Stimulated activated CD4-positive, alpha-beta T cell treated with anti-CD3 and anti-CD28 coated beads, Interleukin-4, amount 100 ng/mL, for 24 hours (primary cell): ENCODE measurements at places on chromosomes 7 and 10.
A peak's percentile ranks its signal among the peaks of the same experiment; 100 is the strongest.

GRCh38 chr7:1644341-1645070, 25.6 kb upstream of the ELFN1 start:
- DNase-seq = no peak

- no peak for DNase-seq
Observed at GRCh38 chr7:114130866-114131265, 212.1 kb upstream of the PPP1R3A start.

- DNase-seq = no peak
Observed at GRCh38 chr10:69837261-69837660, 35.6 kb downstream of the COL13A1 start.

DNA sequence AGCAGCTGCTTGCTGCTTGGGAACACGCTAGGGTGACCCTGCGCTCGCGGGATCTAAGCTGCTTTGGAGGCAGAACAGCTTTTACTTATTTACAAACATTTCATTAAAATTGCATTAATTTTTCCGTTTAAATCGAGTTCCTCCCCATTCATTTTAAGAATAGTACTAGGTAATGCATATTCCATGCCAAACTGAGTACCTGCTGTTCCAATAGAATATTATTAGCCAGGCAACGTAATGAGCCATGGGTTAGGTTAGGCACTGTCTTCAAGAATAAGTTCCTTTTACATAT, 860 bp downstream of the EXOC6 start:
- no peak for DNase-seq

DNA sequence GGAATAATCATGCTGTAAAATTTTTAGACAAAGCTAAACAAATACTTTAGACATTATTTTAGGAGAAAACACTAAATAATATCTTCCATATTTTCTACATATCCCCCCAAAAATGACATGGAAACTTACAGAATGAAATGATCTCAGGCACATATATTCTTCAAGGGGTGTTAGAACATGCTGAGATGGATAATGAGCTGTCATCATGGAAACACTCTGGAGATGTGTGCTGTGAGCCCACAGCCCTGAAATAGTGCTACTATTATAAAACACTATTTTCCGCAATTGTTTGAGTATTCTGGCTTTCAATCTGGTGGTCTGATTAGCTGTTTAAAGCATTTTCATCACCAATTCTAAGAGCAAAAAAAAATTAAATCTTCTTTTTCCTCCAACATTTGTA, 385.7 kb downstream of the PHTF2 start:
- no peak for DNase-seq

- no peak for DNase-seq
Observed at GRCh38 chr10:114173603-114173920, 441 bp downstream of the CCDC186 start.

GRCh38 chr7:35777121-35777520, 23.7 kb upstream of the SEPTIN7 start:
- no peak for DNase-seq

- DNase-seq = no peak
Observed at GRCh38 chr7:83452256-83452655, 196.7 kb downstream of the SEMA3E start.

DNA sequence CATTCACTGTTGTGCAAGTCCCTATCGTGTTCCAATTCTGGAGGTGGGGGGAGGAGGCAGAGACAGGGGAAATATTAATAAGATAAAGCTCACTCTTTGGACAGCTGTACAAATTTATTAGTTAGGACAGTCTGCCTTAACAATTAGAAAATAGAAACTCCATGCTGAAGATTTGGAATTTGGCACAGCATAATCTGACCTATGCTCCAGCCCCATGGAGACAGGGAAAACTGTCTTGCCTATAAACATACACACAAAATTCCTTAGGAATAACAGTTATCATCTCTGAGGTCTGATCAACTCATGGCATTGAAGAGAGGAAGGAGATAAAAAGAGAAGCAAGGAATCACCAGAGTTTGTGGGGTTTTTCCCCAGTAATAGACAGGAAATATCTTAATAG, 335.4 kb upstream of the MEOX2 start:
- DNase-seq = no peak

DNA sequence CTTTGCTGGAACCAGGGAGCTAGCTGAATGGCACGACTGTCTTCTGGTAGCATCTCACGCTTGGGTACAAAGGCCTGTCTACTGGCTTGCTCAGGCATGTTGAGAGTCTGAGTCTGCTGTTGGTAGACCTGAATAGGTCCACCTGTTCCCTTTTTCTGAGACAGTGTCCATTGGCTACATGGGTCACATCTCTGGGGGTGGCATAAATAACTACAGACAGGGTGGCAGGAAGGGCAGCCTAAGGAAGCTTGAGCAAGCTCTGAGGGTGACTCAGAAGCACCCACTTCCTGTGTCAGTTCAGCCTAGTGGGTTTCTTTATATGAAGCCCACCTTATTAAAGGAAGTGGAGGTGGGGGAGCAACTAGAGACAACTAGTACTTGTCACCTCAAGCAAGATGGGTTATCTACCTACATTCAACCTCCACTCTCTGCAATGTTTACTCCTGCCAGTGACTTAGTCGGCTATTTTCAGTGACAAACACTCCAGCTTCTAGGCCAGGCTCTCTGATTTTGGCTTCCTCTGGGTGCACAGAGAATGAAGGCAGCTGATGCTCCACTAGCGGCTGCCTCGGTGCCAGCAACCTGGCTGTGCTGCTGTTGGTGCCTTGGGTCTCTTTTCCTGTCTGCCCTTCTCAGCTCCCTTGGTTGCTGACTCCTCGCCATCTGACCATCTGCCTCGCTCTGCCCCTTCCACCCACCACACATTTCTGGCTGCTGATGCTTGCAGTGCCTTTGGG, 5.7 kb upstream of the ZYX start:
- DNase-seq = peak; percentile 26

GRCh38 chr10:44357023-44357540, 27.8 kb downstream of the CXCL12 start:
- no peak for DNase-seq

GRCh38 chr7:85529201-85529600, 342.3 kb upstream of the SEMA3D start:
- no peak for DNase-seq

- DNase-seq = no peak
Observed at GRCh38 chr10:61164458-61165160, 220.6 kb upstream of the RHOBTB1 start.

GRCh38 chr7:102306916-102307677, 20.4 kb downstream of the SH2B2 start:
- DNase-seq = no peak

GRCh38 chr10:104043854-104044253, 41.8 kb downstream of the COL17A1 start:
- DNase-seq = no peak

GRCh38 chr7:43260980-43261878, 148.8 kb downstream of the HECW1 start:
- DNase-seq = peak; percentile 70

GRCh38 chr10:71419750-71420149, 23.0 kb downstream of the CDH23 start:
- DNase-seq = no peak

GRCh38 chr10:59372543-59372942, 10.2 kb upstream of the FAM13C start:
- DNase-seq = no peak

DNA sequence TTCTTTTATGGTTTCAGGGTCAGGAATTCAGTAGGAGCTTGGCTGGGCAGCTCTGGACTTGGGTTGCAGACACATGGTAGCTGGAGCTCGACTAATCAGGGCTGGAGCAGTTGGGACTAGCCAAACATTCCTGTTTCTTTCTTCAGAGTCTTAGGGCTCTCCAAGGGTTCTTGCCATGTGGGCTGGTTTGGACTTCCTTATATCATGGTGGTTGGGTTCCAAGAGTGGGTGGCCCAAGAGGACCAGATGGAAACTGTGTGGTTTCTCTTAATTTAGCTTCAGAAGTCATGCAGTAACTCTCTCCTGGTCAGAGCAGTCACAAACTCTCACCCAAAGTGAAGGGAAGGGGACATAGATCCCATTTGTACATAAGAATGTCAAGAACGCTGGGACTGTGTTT, 270.1 kb upstream of the FZD1 start:
- DNase-seq = no peak

- peak; percentile 46 for DNase-seq
Observed at GRCh38 chr7:140062118-140062527, 628 bp downstream of the PARP12 start.

- DNase-seq = no peak
Observed at GRCh38 chr10:57696641-57697040, 571.1 kb downstream of the IPMK start.

GRCh38 chr10:14779001-14779651, 4.4 kb upstream of the FAM107B start:
- DNase-seq = no peak

DNA sequence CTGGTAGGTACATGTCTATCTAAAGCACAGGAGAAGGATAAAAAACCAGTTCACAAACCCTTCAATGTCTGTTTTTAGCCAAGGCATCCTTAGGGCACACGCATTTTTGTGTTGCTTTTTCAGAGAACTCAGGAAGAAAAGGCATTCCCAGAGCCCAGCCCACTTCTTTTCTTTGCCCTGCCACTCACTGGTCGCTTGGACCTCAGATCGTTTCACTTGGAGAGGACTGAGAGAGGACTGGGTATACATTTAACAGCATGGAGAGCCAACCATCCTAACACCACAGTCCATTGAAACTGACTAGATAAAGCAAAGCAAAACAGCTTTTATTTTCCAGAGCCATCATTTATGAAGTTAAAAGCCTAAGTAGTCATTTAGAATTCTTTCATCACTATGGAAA, 194.2 kb downstream of the CAMK1D start:
- DNase-seq = no peak

DNA sequence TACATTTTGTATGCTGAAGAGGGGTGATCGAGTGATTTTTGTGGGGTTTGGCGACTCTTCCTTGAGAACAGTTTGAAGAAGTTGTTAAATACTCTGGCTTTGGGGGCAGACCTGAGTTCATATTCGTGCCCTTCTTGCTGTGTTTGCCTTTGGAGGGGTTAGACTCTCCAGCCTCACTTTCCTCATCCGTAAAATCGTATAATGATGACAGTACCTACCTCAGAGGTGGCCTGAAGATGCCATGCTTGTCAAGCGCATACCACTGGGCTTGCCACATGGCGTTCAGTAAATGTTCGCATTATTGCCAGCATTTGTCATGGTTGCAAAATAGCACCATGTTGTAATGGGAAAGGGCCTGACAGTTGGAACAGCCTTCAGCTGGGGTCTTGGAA, 1.3 kb downstream of the STK17A start:
- DNase-seq = peak; percentile 33

- no peak for DNase-seq
Observed at GRCh38 chr10:112844681-112845544, 105.1 kb upstream of the TCF7L2 start.

DNA sequence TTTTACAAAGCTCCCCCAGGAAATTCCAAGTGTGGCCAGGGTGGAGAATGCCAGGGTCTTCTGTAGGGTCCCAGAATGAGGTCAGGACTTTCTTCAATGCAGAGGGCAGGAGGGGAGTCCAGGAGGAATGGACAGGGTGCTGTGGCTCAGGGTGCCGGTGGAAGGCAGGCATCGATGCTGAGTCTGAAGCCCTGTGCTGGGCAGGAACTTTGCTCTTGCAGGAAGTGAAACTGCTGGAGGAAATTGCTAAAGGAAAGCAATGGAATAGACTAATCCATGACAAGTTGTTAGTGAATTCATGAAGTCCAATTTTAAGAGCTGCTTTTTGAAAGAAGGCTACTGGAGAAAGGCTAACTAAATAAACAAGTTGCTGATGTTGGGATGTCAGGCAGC, 14.8 kb downstream of the PTPRE start:
- DNase-seq = no peak

DNA sequence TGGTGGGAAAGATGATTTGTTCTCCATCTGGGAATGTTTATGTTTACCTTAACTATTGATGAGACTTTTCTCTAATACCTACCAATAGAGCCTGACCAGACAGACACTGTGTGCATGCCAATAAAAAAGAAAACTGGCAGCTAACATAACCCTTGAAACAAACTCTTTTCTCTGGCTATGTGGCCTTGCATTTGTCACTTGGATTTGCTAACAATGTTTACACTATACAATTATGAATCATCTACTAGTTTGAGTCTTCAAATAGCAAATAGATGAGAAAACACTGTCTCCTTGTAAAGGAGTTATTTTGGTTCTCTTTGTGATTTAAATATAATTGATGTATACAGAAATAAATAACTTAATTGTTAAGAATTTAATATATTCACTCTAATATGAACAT, 273.1 kb downstream of the SEMA3D start:
- no peak for DNase-seq

DNA sequence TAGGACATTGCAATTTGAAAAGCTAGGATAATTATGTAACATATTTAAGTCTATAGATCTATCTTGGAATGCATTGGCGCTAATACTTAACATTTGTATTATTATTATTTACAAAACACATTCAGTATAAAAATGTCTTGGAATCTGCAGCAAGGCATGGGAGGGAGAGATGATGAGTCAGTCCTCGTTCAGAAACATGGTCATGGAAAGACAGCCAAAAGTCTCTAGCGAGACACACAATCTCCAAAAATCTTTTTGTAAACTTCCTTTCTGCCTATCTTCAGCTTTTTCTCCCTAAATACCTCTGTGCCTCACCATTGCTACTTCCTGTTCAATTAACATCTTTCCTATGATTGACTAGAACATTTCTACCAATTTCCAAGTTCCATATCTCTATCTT, 188.4 kb upstream of the CACNA2D1 start:
- no peak for DNase-seq
